ENCODE measurements at places on chromosomes 5 and 9. TPM values are rescaled to one million over a fixed set of nuclear protein-coding genes. Genes with fewer than 3 reads are reported as not detected.

PTGES2 gene
- 88.7 TPM for total RNA-seq

SLC6A19 gene
- total RNA-seq: not detected

GRXCR2 gene
- total RNA-seq: not detected

DDX46 gene
- 24.7 TPM for total RNA-seq

TTLL11 gene
- 1.9 TPM for total RNA-seq

GMCL2 gene
- total RNA-seq: not detected

FYB1 gene
- total RNA-seq: not detected

SPINK4 gene
- not detected for total RNA-seq

TMEM215 gene
- total RNA-seq: not detected

KCNV2 gene
- total RNA-seq: not detected

IL33 gene
- 78.3 TPM for total RNA-seq

ENC1 gene
- 42.7 TPM for total RNA-seq

CYLC2 gene
- total RNA-seq: not detected

PPP1R26 gene
- 15.6 TPM for total RNA-seq

PCDHGB7 gene
- 2.9 TPM for total RNA-seq

ELP1 gene
- 38.8 TPM for total RNA-seq

DAPK1 gene
- total RNA-seq: 44.4 TPM

ERGIC1 gene
- total RNA-seq: 74.7 TPM

BARX1 gene
- total RNA-seq: not detected

FBXL7 gene
- 4.0 TPM for total RNA-seq

TAL2 gene
- total RNA-seq: 0.32 TPM

TUSC1 gene
- 19.2 TPM for total RNA-seq

WHRN gene
- total RNA-seq: under 0.01 TPM

RASGRF2 gene
- 15.3 TPM for total RNA-seq

GARNL3 gene
- total RNA-seq: 2.6 TPM

AFF4 gene
- total RNA-seq: 29.3 TPM

PDLIM4 gene
- 66.9 TPM for total RNA-seq
